Cortex of kidney (tissue), 1 donor: ENCODE measurements at places on chromosomes 11 and 22.

- no peak for DNase-seq
Measured at GRCh38 chr11:108498816-108499408, 728 bp upstream of the POGLUT3 start.

- DNase-seq = no peak
Measured at GRCh38 chr11:75820645-75821044, 5.6 kb downstream of the UVRAG start.

GRCh38 chr11:99199341-99199740 is 178.6 kb downstream of the CNTN5 start:
- no peak for DNase-seq

GRCh38 chr11:88886796-88887195 is 179.0 kb downstream of the GRM5 start:
- no peak for DNase-seq

GRCh38 chr22:35995348-35995747 is 33.3 kb downstream of the RBFOX2 start:
- DNase-seq = no peak
